ENCODE measurements at places on chromosomes 12 and 14.

DNA sequence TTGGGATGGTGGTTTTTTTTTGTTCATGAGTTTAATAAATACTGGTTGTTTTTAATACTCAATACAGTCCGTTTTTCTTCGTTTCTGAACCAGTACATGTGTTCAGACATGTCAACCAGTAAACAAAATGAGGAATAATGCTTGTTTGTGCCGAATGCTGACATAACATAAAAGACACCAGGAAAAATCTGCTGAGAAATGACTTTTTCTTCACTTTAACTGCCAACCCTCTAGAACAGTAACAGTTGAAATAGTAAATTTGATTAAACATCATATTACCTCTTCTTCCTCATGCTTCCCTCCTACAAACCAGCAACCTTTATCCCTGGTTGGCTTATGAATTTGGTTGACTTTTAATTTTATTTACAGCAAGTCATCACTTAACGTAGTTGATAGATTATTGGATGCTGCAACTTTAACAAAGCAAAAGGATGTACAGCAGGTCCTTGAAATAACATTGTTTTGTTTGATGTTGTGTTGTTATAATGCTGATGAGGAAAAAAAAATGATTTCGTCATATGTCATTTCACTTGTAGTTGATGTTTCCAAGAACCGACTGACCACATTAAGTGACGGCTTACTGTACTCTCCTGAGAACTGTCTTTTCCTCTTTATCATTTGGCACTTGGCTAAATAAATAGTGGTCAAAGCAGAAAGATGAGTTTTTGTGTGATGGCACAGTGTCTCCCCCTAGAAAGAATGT lies 340.5 kb downstream of the TMTC2 start:
- DNase-seq, result no peak

DNA sequence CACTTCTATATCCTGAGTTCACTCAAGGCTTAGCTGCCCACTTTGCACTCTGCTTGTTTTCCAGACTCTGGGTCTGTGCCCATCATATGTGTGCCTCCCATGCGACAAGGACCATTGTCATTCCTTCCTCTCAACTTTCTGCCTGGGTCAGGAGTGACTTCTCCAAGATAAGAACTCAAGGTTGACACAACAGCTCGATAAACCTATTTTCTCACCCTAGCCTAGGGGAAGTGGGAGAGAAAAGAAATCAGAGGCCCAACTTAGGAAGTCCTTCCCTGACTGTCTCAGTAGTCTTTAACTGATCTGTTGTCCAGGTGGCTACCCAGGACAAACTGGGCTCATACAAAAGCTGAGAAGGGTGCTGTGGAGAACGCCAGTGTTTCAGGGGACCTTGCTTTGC lies 1.7 kb downstream of the SMUG1 start:
- no peak for DNase-seq

GRCh38 chr14:103552011-103552845 lies 10.2 kb downstream of the BAG5 start:
- DNase-seq, result no peak

- no peak for DNase-seq
Measured at GRCh38 chr12:49161092-49161795, 27.6 kb downstream of the TUBA1A start.

Data from activated T-cell treated with anti-CD3 and anti-CD28 coated beads for 48 hours (primary cell).